IMR-90 (cell line): ENCODE measurements at places on chromosomes 11 and 22. TPM values are rescaled to one million over a fixed set of nuclear protein-coding genes. Genes with fewer than 3 reads are reported as not detected.

The ACRV1 gene
- not detected in 2 replicates for total RNA-seq

DNA sequence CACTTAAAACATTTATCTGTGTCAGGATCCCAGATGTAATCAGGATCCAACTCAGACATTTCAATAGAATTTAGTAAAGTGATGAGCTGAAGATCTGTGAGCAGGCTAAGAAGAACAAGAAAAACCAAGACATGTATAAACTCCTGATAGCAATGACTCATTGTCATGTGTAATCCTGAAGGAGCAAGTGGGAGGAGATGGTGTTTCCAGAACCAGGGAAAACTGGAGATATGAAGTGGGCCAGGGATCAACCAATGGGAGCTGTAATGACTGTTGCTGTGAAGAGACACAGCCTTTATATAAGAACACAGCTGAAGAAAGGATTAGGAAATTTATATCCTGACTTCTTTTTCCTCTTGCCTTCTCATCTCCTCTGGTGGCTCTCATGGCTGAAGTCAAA is 682.5 kb upstream of the ARHGAP42 start:
- DNase-seq = no peak

DNA sequence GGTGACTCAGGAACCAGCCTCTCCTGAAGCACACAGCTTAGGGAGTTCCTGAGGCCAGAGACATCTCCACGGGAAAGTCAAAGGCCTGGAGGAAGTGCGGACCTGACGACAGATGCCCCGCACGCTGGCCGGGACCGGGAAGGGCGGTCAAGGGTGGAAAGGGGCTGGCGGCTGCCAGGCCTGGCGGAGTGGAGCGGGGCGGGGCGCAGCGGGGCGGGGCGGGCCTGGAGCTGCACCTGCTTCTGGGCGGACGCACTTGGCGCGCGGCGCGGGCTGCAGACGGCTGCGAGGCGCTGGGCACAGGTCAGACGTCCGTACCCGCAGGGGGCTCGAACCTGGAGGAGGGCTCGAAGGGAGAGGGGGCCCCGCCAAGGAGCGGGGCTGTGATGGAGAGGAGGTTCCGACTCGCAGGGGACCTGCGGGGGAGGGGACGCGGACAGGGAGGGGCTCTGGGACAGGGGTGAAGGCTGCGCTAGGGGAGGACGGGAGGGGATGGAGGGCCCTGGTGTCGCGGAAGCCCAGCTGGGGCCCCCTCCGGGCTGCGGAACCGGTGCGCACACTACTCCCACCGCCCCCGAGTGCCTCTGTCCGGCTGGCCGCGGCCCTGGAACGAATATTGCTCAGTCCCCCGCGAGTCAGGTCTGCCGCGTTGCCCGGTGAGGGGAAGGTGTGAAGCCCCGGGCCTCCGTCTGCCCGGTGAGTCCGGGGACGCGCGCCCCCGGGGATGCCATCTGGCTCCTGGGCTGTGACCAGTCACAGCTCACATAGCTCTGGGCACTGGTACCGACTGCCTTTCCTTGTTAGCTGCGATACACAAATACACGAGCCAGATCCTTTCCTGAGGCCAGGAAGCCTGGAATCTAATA is at the start of gene TMEM45B:
TSS of gene TMEM45B (plus strand) at position 253 of the 866 bp plus-strand sequence. CDS start 36,635 bp downstream, outside the sequence.
- DNase-seq = no peak

The RIBC2 gene
- 0.28 and 0.36 TPM in 2 replicates for total RNA-seq

- DNase-seq = no peak
These were observed 236.6 kb upstream of the ANO3 start for GRCh38 chr11:26095340-26095739.

The GRM5 gene
- under 0.01 TPM in 2 replicates for total RNA-seq

The PDXP gene
- 5.4 and 5.6 TPM in 2 replicates for total RNA-seq

DNA sequence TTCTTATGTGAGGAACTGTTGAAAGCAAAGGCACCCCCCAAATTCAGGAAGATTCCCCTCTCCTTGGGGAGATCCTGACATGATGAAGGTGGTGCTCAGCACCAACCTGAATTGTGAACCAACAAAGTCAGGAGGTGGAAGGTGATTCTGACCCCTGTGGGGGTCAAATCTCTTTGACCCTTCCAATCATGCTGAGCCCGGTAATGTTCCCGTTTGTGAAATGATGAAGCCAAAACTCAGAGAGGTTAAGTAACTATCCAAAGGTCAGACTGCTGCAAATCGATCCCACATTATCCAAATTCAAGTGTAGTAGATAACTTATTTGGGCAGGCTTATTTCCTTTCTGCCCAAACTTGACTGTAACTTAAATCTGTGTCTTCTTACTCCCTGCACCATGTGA is 19.1 kb downstream of the SERPING1 start:
- DNase-seq = no peak

DNA sequence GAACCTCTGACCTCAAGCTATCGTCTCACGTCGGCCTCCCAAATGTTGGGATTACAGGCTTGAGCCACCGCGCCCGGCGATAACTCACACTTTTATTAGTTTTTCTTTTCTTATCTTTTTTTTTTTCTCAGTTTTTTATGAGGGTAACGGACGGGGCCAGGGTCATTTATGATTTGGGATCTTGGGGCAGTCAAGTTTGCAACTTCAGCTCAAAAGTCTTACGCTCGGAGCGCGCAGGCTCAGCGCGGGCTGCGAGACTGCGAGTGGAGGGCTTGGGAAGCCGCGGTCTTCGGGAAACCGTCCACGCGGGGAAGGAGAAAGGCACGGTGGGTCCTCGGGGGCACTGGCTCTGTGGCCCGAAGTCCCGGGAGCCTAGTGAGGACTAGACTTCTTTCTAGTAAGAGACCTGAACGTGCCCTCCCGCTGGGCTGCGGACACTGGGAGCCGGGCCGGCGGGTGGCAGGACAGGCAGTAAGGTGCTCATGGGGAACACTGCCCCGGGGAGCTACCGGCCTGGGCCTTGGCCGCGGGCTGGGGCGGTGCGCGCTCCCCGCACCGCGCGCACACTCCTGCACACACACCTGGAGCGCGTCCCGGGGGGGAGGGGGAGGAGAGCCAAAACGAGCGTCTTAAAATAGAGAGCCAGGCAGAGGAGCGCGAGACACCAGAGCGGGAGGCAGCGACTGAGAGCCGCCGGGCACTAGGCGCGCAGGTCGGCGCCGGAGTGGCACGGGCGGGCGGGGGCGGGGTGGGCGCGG is 476 bp upstream of the BARX2 start:
- no peak for DNase-seq

DNA sequence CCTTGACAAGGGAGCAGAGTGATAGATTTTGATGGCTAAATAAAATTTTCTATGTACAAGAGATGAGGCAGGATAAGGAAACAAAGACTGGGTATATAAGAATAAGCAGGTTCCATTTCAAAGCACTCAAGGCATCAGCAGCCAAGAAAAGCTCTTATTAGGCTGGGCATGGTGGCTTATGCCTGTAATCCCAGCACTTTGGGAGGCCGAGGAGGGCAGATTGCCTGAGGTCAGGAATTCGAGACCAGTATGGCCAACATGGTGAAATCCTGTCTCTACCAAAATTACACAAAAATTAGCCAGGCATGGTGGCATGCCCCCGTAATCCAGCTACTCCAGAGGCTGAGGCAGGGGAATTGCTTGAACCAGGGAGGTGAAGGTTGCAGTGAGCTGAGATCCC is 563.4 kb upstream of the CCDC179 start:
- DNase-seq = no peak

- no peak for DNase-seq
These were observed 15.8 kb upstream of the CTSC start for GRCh38 chr11:88353386-88353785.

The IGLL5 gene
- total RNA-seq = not detected in 2 replicates

DNA sequence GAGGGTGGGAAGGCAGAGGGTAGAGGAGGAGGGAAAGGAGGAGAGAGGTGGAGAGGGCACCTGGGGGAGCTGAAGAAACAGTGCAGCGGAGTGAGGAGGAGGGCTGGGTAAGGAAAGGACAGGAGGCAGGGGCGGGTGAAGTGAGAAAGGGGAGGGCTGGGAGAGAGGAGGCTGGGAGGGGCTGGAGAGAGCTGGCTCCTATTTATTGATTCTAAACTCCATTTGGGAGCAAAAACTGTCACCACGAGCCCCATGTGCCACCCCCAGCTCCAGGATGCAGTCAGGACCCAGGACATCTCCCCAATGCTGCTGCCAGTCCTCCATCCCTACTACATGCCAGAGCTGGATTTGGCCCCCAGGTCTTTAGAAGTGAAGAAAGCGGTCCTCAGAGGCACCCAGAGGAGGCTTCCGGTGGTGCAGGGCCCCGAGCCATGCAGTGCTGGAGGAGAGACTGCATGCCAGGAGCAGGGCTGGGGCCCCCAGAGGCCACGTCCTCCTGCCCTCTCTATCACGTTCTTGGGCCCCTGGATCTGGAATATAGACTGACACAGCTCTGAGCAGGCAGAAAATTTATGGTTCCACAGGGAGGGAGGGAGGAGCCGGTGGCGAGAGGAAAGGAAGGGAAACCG is 53.7 kb downstream of the SLC22A12 start:
- no peak for DNase-seq

The PRMT3 gene
- 11.3 and 15.0 TPM in 2 replicates for total RNA-seq
